ENCODE measurements at places on chromosomes 2 and 18.

DNA sequence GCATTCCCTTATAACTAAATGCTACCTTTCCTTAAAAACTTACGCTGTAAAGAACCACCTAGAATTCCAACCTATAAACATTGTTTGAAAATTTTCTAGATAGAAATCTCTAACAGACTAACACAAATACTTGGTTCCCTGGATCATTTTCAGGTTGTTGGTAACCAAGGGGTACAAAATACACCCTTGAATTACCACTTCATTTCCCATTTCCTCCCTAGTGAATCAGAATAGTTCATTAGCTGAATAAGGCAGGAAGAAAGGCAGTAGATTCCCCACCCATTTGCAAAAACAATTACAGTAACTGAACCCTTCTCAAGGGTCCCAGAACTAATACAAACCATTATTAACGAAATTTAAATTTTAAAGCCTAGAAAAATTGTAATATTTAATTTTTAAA lies 5.5 kb downstream of the MEX3C start:
- DNase-seq, result no peak

DNA sequence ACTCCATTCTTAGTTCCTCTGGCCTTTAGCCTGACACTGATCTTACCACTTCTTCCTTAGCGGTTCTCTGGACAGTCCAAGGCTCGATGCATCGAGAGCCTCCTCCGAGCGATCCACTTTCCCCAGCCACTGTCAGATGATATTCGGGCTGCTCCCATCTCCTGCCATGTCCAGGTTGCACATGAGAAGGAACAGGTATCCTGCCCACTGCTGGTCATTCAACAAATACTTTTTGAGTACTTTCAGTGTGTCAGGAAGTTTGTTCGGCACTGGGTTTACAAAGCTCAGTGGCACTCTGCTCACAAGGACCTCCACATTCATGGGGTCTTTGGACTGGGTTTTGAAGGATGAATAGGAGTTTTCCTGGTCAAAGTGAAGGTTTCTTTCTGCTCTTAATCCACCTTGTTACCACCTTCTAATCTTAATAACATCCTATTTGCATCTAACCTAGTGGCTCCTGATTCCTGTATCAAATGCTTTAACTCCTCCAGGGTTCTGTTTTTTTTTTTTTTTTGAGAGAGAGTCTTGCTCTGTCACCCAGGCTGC lies 25.8 kb downstream of the GCKR start:
- no peak for DNase-seq

DNA sequence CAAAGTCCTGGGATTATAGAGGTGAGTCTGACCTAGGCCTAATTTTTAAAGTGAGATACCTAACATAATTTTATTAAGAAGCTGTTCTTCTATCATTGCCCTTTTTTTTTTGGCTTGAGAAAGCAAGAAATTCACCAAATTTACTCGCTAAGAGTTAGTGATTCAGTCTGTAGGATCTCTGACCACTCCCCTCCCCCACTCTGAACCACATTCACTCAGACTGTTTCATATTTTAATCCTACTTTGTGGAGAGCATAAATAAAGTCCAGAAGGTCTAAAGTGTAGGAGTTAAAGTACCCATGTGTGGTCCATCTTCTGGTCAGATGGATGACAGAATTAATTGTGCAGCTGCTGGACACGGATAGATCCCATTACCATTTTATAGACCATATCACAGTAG lies 115.8 kb upstream of the MGAT5 start:
- no peak for DNase-seq

DNA sequence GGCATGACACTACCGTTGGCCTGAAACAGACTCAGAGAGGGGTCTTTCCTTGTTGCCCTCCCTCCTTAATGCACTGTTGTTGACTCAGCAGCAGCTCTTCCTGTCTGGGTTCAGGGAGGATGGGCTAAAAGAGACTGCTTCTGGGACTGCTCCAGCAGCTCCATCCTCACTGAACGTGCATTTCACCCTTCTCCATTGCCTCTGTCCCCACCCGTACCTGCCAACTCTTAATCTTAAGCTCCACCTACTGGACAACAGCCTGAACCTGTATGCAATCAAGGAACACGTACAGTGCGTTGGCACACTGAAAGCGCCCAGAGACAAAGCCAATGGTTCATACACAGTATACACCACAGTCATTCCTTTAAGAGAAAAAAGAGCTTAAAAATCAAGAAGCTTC lies 230.8 kb upstream of the RAB6C start:
- DNase-seq, result no peak

DNA sequence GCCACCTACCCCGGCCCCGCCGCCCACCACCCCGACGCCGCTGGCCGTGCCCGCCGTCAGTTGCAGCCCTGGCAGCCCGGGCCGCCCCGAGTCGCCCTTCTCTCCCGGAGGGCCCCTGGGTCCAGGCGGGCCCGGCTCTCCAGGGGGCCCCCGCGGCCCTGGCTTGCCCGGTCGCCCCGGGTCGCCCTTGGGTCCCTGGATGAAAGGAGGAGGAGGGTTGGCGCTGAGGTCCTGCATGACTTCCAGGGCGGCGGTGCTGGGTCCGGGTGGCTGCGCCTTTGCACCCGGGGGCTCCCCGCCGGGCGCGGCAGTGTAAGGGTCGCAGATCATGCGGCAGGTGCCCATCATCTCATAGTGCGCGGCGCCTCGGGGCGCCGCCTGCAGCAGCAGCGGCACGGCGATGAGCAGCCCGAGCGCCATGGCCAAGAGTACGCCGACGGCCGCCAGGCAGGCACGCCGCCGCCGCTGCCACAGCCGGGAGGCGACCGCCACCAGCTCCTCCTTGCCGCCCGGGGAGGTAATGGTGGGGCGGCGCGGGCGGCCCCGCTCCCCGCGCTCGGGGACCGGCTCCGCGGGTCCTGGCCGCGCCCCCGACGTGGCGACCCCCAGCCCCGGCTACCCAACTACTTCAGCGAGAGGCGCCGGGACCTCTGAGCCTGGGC lies 570 bp downstream of the C1QL2 start:
- DNase-seq, result no peak

DNA sequence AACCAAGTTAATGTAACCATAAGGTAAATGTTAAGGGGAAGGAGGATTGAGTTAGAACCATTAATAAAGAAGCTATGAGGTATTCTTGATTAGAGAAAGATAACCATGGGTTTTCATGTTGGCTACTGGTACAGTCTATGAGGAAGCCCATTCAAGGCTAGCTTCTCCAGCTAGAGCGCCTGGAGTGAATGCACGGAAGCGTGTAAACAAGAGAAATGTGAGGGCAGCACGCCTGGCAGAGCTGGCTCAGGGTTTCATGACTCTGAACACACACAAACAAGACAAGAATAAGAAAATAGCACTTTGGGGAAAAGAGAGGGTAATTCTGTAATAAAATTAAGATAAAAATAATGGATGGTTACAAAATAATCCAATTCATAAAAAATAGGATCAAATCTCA lies 255.3 kb downstream of the PDE11A start:
- DNase-seq, result no peak

Data from Right ventricle myocardium inferior (tissue), 1 donor.